ENCODE measurements at places on chromosomes 4 and X.

DNA sequence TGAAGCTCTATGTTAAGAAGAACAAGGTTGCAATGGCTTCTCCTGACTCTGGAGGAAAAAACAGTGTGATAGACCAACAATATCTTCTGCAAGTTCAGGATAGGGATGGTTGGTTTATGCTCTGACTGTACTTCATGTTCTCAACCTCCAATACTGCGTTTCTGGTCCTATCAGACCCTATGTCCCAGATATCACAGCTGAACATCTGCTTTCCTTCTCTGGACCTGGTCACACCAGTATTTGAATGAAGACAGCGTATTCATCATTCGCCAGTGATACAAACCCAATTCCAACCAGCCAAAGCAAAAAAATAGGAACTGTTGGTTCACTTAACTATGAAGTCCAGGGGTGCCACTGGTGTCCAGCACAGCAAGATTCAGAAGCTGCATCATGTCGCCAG is 124.5 kb upstream of the KLF3 start:
- DNase-seq: no peak

DNA sequence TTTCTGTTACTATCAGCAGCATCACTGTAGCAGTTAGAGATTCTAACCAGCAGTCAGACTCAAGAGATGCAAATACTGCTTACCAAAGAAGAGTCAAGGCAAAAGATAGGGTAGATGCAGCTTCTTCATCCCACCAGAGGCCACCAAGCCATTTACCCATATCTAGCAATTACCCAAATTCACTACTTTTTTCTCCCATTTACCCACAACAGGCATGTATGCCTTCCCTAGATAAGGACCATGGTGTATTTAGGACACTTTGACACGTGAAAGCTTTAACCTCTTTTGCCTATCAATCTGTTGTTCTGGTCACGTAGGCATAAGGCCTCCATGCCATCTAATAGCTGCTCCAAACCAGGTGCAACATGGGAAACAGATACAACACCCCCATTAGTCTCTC is 5.6 kb downstream of the LARP7 start:
- no peak for DNase-seq

DNA sequence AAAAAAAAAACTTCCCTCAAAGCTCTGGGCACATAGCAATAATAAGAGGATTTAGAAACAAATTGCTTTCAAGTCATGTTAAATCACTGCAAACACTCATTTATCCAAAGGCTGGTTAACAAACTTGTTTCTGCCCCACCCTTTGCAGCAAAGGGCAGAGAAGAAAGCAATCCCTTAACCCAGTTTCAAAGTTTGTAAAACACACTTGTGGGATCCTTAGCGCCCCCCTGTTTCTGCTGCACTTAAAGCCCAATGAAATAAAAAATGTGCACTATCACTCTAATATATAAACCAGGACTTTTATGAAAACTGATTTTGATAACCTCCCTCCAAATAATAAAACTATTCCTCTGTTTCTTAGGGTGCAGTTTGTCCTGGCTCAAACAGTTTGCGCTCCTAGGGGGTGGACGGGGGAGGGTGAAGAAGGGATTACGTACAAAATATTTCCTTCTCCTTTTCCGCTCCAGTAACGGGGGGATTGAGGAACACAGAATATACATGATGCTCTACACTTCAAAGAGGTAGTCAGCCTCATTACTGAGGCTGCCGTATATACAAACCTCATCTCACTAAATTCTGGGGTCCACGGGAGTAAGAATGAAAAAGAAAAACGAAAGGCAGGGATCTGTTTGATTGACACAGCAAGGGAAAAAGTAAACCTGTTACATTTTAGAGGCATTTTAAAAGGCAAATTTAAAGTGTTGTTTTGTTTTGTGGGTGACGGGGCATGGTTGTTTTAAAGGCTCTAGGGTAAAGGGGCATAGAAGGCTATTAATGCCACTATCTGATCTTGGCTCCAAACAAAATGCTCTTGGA is 3.1 kb upstream of the PCDH10 start:
- DNase-seq: no peak

DNA sequence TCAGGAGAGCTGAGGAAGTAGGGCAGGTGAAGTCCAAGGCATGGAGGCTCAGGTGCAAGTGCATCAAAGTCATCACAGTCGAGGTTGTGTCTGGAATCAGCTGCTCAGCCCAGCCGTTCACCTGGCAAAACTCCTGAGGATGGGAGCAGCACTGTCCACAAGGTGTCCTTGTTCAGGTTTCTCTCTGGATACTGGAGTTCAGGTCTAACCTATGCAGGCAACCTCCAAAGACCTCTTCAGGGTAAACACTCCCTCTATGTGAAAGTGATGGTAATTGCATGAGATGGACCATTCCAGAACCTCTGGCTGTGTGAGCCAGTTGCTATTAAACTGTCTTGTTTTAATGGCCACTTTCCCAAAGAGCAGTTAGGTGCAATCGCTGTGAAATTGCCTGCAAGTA is 120.2 kb upstream of the PSAPL1 start:
- no peak for DNase-seq

DNA sequence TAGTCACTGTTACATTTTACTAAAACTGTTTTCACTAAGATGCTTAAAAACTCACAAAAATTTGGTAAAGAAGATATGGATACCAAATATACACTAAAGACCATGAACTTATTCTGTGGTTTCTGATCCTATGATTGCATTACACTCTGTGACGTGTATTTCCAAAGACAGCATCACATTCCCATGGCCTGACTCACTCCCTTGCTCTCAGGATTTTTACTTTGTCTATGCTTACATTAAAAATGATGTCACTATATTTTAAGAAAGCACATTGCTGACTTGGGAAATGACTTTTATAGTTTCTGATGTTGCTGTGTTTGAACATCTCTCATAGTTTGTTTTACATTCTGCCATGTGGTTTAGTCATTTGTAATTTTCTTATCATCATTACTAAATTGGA is 327.9 kb upstream of the MAGEB18 start:
- peak; percentile 3 for DNase-seq

GRCh38 chrX:16268206-16268605 is 100.9 kb downstream of the MAGEB17 start:
- no peak for DNase-seq
